ENCODE measurements at places on chromosomes 6 and 20.

GRCh38 chr6:170152124-170152926, 138.6 kb downstream of the DLL1 start:
- peak; percentile 48 for DNase-seq

DNA sequence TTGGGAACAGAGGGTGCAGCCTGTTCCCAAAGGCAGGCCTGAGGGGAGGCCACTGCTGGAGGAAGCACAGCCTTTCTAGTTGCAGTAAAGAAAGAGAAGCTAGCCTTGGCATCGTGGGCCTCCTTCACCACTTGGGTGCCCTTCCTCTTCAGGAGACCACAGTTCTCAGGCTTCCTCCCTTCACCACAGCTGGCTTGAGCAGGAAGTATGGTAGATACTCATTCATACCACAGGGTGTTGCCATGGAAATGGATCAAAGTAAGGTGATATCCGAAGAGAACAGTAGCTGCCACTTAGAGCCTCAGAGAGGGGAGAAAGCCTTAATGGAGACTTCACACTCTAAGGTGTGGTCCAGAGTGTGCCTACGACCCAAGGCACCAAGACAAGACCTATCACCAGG, 120.4 kb upstream of the RIPOR2 start:
- no peak for DNase-seq

DNA sequence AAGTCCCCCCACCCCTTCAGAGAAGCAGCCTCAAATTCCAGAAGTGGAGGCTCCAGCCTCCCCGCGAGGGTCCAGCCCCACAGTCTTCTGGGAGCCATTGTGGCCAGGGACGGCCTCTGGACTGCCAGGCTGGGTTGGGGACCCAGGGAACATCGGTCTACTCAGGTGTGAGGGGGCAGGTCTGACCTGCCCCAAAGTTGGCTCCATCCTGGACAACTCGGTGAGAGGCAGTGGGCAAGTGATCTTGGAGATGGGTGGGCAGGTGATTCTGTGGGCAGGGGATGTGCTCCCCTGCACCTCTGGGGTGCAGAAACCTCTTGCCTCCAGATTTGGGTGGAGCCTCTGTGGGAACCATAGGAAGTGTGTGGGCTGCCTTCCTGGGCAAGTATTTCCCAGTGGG, 12.2 kb upstream of the SLC22A7 start:
- DNase-seq = no peak

DNA sequence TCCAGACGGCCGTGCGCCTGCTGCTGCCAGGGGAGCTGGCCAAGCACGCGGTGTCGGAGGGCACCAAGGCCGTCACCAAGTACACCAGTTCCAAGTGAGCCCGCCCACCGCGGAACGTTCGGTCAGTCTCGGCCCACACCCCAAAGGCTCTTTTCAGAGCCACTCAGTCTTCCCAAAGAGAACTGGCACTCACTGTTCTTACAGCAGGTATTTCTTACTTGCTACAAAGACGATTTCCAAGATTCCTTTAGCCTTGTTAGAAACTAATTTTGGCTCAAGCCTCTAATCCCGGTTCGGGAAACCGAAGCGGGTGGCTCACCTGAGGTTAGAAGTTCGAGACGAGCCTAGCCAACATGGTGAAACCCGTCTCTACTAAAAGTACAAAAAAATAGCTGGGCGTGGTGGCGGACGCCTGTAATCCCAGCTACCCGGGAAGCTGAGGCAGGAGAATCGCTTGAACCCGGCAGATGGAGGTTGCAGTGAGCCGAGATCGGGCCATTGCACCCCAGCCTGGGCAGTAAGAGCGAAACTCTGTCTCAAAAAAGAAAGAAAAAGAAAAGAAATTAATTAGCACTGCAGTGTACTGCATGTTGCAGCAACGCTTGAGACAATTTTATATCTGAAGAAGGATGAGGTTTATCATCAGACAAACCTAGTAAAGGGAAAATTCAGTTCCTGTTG, 73.1 kb downstream of the OR2B2 start:
- peak; percentile 77 for DNase-seq

GRCh38 chr6:137254966-137255365, 35.8 kb upstream of the IFNGR1 start:
- DNase-seq = no peak

GRCh38 chr6:124066946-124067552, 263.4 kb downstream of the NKAIN2 start:
- DNase-seq = no peak

GRCh38 chr20:3987296-3987695, 28.1 kb downstream of the RNF24 start:
- DNase-seq = no peak

DNA sequence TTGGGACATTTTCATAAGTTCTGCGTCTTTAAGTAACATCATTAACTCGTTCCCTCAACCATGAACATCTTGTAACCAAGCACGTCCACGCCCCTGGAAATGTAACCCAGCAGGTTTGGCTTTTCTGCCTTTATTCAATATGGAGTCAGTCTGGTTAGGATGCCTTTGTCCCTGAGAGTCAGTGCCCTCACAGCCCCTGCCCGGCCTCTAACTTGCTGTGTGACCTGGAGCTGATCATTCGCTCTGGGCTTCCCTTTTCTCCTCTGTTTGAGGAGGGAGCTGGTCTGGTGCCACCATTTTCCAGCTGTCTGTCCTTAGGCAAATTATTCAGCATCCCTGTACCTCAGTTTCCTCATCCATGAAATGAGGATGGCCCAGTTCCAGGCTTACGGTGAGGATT, 26.5 kb upstream of the ANGPT4 start:
- no peak for DNase-seq

DNA sequence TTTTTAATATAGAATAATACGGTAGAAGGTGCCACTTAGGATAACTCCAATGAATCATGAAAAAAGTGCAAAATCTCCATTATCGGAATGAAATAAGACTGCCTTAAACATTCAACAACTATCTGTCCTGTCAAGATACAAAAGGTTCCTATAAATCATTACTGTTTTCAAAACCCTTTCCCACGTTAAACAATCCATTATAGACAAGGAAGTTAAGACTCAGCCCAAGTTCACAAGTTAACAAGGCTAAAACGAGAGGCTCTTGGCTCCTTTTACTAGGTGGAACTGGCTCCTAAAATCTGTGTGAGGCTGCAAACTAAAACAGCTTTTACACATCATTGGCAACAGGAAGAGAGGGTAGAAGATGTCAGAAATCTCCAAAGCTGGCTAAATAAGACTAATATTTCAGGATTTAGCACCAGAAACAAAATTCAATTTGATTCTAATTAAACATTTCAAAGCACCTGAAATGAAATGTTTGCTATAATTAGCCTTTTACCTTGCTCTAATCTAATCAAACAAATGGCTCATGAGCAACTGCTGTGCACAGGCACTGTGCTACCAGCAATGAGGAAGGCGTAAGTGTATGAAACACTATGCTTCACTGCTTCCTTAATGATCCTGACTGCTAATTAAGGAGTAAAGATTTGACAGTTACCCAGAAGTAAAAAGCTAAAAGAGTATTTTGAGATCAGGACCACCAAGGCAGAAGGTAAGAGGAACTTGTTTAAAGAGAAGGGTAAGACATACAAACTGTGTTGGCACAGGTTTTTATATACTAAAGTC, 109.7 kb downstream of the DST start:
- no peak for DNase-seq

GRCh38 chr6:22807261-22807660, 237.9 kb downstream of the HDGFL1 start:
- no peak for DNase-seq

DNA sequence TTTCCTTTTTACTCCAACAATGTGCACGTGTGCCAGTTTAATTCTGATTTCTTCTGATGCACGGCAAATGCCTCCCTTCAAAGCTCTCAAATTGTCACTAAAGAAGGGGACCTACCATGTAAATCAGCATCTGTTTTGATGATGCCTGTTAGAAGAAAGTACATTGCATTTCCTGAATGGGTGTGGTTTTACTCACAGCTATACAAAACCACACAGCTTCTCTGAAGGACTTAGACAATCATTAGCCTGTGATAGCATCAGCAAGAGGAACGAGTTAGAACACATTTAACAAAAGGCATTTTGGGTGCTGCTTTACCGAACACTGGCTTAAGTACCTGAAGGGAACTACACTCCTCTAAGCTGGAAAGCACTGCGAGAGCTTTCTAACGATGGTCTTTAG, 109.4 kb downstream of the ATXN1 start:
- no peak for DNase-seq

DNA sequence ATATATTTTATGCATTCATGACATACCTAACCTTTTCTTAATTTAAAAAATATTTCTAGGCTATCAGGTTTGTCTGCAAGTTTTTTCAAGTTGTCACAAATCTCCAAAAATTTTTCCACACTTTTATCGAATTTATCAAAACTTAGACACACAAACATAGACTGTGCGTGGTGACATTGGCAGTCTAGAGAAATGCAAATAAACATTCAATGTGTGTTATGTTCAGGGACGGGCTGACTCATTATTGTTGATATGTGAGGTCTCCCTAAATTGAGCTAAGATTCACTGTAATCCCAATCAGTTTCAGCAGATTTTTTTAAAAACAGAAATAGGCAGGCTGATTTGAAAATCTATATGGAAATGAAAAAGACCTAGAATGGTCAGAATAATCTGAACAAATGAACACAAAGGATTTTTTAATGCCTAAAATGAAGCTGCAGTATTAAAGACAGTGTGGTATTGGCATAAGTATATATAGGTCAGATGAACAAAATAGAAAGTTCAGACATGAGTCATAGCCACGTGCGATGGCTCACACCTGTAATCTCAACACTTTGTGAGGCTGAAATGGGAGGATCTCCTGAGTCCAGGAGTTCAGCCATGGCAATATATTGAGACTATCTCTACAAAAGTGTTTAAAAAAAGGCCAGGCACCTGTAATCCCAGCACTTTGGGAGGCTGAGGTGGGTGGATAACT, 19.2 kb downstream of the BLTP3A start:
- DNase-seq = no peak

DNA sequence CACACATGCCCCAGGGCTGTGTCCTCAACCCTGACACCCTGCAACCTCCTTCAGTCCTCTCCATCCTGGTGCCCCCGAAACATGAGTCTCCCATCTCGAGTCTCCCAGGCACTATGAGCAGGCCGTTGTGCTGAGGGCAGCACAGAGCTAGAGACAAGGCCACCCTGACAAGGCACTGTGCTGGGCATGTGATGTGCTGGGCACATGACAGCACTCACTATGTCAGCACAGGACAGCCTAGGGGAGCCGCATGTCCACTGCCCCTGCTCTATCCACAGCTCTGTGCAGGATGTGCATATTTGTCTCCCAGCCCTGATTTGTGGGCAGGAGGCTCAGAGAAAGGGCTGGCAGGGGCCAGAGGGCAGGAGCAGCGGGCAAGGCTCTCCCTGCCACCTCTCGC, 362.1 kb upstream of the AGPAT4 start:
- DNase-seq = no peak

DNA sequence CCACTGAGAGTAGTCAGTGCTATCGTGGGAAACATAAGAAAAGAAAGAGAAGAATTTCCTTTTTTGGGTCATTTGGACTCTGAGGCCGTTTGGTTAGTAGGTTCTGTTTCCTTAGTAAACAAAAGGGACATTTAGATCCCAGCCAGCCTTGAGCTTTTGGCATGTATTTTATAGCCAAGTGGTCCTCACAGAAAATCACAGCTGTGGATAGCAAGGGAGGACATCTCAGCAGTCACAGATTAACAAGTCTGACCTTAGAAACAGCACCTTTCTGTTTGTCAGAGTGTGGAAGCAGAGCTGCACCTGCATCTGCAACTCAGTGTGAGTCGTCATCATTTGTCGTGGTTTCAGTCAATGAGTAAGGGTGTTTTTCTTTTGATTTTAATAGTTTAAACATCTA, 40.5 kb downstream of the FAM120B start:
- no peak for DNase-seq

DNA sequence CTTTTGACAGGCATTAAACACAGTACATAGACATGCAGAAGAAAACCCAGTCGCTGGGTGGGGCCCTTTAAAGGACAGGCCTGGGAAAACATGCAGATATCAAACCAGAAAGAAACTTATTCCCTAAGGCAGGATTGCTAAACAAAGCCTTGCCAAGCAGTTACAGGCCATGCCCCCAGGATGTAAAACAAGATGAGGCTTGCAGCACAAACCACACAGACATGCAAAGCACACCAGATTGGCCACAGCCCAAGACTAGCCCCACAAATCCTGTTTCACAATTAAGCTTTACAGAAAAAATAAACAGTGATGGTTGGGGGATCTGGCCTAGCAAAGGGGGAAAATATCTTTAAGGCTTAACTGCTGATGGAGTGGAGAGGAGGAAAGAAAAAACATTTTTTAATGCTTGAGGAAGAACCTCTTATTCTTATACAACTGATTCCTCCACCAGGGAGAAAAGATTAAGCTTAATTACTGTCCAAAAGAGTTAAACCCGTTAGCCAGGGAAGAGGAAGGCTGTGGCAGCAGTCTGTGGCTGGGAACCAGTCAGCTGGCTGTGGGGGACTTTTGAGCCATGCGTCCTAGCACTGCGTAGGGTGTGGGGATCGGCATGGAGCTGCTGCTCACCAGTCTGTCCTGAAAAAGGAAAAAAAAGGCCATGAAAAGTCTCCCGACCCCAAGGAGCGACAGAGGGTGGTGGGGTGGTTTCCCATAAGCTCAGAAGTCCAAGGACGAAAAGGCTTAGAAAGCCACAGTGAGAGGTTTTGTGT, 28.4 kb downstream of the COL19A1 start:
- DNase-seq = no peak

DNA sequence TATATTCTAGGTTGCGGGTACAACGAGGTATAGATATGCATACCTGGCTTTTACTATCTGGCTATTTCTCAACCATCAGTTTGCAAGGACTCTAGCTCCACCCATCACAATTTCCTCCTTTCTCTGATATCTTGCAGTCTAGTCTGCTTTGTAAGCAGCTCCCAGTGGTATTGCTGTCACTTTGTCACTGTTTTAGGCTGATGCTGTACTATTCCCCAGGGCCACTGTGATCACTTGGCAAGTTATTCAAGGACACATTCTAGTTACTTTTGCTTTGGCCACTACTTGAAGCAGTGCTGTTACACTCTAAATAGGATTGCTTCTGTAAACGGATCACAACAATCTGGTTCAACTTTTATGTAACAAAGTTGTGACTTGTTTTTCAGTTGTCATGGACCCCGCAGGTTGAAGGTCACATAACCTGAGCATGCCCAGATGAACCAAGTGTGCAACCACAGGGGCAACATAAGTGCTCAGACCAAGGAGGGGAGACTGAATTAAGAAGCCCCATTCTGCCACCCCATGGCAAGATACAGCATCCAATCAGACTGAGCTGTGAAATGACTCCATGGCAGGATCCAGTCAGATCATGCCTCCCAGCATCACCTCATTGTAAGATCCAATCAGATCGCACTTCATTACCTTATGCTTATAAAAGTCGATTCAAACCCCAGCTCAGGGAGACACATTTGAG, 588.4 kb upstream of the CITED2 start:
- DNase-seq = no peak

- no peak for DNase-seq
These were observed 46.0 kb downstream of the RREB1 start for GRCh38 chr6:7153789-7154188.

GRCh38 chr6:82178077-82178758, 69.3 kb downstream of the IBTK start:
- DNase-seq = peak; percentile 17

DNA sequence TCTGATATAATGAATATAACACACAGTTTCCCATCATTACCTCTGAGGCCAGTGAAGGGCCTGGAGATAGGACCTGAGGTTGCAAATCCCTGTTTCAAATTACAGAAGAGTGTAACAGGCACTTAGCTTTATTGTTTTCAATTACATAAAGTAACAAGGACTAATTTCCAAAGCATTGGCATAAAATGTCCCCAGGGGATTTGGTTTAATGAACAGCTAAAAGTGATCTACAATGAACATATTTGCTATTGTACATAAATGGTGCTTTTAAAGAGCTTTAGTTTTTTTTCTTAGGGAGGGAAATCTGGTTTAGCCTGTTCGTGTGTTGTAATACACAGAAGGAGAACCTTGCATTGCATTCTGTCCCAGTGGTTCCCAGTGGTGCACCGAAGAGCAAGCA, 54.4 kb downstream of the HMGN3 start:
- peak; percentile 45 for DNase-seq

Measured in NCI-H146 (cell line).